ENCODE measurements at places on chromosomes 1 and 21.

DNA sequence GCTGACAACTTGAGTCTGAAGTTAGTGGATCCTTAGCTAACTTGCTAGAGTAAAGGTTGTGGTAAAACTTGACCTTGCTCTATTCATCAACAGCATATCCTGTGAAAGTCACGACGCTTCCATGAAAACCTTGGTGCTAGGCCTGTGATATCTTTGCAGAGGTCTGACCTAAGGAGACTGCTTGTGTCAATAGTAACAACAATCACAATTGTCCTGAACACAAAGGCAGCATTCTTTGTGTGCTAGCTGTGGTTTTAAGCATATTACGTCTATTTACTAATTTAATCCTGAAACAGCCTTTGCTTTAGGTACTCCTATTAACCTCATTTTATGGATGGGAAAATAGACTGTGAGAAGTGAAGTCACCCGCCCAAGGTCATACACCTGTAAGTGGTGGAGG lies 2.8 kb upstream of the CLDN14 start:
- no peak for DNase-seq

DNA sequence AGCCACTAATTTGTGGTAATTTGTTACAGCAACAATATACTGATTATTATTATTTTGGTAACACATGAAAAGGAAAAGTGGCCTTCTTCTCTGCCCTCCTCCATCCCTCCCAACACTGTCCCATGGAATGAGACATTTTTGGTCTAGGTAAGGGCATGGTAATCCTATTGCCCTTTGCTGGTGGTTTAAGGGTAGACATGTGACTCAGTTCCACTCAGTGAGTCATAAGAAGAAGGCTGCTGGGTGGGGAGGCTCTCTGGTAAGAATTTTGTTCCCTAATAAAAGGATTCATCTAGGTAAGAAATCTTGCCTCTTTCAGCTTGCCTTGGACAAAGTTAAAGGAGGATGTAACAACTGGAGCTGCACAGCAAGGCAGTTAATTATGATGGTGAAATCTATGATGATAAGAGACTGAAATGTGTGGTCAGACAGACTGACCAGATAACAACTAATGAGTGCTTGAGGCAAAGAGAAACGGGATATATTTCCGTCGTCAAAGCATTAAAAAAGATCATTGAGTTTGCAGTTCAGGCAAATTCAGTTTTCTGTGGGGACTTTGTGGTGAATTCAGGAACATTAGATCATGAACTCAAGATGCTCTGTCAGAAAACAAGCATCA lies 232.0 kb upstream of the KCNK2 start:
- no peak for DNase-seq

GRCh38 chr1:154881820-154882535 lies 11.9 kb upstream of the KCNN3 start:
- DNase-seq = no peak

- DNase-seq = peak; percentile 36
These were observed 79.0 kb downstream of the SLC45A1 start for GRCh38 chr1:8396786-8397406.

- no peak for DNase-seq
These were observed 65.3 kb upstream of the PPP2R5A start for GRCh38 chr1:212219679-212220463.

GRCh38 chr1:117117697-117118096 lies 3.9 kb downstream of the TRIM45 start:
- DNase-seq = no peak

DNA sequence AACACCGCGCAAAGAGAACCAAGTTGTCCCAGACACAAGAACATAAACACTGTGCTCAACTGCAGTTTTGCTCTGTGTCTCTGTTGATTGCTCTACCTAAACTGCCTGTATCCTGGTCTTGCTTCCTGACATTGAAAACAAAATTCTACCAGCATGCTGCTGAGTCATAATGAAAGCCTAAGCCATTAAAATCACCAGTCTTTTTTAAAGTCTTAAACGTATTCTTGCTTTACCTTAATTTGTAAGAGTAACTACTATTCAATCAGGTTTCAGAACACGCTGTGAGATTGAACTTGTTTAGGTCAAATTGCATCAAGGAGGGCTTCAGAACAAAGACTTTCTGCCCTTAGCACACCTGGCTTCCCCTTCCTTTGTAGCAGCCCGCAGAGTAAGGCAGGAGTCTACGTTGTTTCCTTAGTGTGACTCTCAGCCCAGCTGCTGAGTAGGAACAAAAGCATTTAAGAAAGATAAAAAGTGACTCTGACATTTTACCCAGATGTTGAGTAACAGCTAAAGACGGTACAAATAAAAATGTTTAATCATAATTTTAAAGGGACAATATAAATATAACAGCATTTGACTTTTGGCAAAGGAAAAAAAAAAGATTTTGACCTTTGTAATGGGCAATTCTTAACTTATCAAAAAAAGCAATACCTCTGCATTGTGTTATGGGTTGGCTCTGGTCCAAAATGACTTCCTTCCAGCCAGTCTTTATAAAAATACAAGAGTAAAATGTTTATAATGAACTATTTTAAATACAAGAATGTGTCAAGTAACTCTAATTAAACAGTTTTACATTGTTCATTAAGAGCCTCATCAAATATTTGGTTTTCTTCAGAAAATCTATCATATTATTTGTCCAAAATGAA lies 186.9 kb upstream of the ADGRL4 start:
- DNase-seq = no peak

GRCh38 chr1:224640018-224640417 lies 23.9 kb downstream of the CNIH3 start:
- no peak for DNase-seq

DNA sequence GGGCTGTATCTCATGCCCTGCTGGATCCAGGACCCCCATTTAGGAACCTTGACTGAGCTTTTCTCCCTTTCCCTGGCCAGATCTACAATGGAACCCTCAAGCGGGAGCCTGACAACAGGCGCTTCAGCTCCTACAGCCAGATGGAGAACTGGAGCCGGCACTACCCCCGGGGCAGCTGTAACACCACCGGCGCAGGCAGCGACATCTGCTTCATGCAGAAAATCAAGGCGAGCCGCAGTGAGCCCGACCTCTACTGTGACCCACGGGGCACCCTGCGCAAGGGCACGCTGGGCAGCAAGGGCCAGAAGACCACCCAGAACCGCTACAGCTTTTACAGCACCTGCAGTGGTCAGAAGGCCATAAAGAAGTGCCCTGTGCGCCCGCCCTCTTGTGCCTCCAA lies 29.8 kb downstream of the PKP1 start:
- DNase-seq = no peak

DNA sequence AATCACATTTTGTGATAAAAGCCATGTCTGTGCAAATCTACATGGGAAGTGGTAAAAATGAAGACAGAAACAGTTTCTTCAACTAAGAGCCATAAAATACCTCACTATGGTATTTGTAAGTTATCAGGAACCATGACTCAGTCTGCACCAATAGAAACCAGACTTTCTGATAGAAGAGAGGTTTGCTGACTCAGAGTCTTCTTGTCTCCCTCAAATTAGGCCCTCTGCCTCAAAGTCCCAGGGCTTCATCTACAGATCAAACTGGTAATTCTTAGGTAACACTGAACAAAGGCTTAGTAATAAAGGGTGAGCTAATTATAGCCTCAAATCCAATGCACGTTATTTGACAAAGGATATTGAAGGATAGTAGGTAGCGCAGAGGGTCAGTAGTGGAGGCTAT lies 30.9 kb upstream of the SSX2IP start:
- no peak for DNase-seq

All from inflammatory macrophage treated with lipopolysaccharide for 1 hour (primary cell).